ENCODE measurements at places on chromosomes 1 and 21.

DNA sequence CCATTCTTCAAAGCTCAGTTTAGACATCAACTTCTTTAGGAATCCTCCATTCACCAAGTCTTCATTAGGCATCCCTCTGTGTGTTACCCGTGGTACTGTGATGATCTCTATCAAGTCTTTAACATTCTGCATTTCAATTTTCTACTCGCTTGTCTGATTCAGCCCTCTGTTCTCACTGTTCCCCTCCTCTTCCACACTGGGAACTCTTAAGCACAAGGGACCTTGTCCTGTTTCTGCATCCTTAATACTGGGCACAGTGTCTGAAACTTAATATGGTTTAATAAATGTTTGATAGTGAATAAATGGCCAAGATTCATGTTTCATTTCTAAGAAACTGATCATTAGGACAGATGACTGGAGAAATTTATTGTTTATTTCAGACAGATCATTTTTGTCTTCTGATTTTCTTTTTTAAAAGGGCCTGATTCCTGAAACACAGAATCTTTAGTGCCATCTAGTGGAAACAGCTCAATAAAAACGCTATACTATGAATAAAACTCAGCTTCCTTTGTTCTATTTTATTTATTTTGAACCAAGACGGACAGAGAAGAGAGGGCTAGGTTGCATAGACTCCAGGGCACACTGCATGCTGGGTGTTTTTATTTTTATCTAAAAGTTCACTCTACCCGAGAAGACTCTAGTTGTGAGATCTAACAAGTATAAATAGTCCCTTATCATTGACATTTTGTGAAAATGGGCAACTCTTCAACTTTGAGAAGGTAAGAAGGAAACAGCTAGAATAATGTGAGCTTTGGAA, 7.0 kb upstream of the TRIM45 start:
- peak; percentile 22 for DNase-seq

DNA sequence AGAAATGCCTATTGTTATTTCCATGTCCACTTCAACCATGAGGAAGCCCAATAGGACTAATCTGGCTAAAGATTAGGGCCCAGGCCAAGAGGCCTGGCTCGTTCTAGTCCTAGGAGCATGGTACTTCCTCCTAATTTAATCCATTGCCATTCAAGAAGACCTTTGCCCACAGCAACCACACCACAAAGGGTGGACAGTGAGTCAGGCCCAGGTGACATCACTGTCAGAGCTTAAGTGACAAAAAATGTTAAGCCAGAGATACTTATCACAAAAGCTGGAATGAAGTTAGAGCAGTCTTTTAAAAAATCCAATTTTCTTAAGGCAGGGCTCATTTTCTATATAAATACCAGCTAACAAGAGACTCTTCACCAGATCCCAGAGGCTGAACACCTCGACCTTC, at the start of gene SPRR3:
TSS of gene SPRR3 (plus strand) at position 368 of the 400 bp plus-strand sequence. CDS start 1,272 bp downstream, outside the sequence.
- DNase-seq: no peak

- no peak for DNase-seq
Measured at GRCh38 chr1:115327270-115327669, 10.8 kb downstream of the NGF start.

- no peak for DNase-seq
Measured at GRCh38 chr1:187275985-187276575, 447.3 kb downstream of the PLA2G4A start.

- DNase-seq: no peak
Measured at GRCh38 chr1:23865543-23865930, 2.6 kb downstream of the FUCA1 start.

GRCh38 chr1:243507001-243507671, 251.3 kb downstream of the SDCCAG8 start:
- DNase-seq: no peak

DNA sequence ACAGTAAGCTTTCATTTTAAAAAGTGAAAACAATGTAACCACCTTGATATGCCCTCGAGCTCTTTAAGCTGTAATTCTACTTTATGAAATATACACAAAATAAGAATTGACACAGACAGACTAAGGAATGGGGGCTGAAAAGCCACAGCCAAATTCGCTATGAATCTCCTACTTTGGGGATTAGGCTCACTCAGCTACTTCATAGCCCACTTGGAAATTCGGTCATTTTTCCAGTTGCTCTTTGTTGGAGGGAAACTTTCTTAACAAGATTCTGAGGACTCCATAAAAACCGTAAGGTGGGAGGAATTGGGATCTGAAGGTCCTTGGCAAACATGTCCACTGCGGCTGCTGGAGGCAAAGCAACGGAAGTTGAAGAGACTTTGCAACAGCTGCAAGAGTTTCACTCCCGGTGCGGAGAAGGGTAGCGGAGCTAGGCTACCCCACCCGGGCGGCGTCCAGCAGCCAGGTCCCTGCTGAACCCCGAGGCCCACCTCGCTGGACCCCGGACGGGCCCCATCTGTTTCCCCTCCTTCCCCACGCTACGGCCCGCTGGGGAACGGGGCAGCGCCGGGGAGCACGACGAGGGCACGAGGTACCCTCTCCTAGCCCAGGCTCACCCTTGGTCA, 634 bp downstream of the MYCBP start:
- no peak for DNase-seq

GRCh38 chr1:62589321-62589720, 8.0 kb upstream of the ANGPTL3 start:
- DNase-seq: no peak

DNA sequence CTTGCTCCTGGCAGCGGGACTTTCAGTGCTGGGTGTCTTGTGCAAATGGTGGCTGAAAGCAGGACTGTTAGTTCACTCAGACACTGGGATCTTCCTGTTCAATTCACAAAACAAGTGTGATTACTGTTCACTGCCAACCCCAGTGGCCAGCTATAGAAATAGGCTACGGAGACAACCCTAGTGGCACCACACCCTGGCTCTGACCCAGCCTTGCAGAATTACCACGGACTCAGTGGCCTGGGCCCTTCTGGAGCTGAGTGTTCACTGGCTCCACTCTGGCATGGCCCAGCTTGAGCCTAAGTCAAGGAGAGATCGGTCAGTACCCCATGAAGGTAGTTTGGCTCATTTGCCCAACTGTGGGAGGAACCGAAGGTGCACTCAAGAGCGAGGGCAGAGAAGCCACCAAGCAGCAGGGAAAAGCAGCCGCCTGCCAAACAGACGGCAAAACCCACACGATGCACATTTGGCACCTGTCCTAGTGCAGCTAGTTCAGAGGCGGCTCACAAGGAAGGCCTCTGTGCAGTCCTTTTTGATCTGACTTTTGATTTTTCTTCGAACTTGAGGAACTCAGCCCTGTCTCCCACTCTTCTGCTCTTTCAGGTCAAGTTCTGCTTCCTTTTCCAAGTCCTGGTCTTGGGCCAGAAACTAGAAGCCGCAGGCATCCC, 5.9 kb downstream of the KIAA2013 start:
- DNase-seq: no peak

DNA sequence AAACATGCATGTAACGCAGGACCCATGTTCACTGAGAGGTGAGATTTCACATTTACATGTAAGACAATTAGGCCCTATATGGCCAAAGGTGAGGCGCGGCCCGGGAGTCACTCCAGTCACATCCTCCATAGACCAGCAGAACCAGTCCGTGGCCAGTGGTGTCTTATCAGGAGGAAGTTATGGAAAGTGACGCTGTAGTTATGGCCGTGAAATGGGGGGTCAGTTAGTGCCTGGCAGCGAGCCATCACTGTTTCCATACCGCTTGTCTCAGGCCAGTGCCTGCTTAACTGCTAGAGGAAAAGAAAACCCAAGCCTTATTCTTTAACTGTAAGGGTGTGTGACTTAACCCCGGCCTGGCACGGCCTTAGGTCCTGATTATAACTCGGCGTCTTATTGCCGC, 6.1 kb downstream of the C1orf159 start:
- no peak for DNase-seq

DNA sequence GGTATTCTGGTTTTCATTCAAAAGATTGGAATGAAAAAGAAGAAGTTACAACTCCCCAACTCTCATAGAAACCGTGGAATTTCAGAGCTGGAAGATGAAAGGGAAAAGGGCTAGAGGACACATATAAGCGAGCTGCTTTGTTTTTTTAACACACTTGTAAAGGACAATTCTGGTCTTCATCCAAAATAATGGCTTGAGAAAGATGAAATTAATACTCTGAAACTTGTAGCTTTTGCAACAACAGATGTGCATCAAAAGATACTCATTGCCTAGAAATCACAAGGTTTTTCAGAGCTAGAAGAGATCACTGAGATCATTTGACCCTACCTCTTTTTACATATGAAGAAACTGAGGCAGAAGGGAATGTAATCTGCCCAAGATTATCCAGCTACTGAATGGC, 25.6 kb downstream of the NR5A2 start:
- no peak for DNase-seq

- DNase-seq: peak; percentile 12
Measured at GRCh38 chr1:192506741-192507155, 68.8 kb upstream of the RGS1 start.

- no peak for DNase-seq
Measured at GRCh38 chr1:46526691-46527291, 24.7 kb downstream of the KNCN start.

GRCh38 chr1:29157269-29157601, 24.5 kb downstream of the SRSF4 start:
- no peak for DNase-seq

DNA sequence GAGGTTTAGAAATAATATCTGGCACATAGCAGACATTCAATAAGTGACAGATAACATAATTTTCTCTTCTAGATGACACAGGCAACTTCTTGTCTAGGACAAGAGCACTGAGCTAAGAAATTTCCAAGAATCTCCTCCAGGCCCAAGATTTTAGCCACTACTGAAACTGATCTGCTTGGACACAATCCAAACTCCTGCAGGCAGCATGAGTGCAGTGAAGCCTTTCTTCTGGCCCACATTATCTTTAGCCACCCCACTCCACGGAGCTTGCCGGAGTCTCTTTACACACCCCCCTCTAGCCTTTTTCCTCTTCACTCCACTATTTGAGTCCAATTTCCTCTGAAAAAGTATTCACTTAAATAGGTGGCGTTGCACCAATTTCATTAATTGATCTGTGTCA, 142.9 kb upstream of the DUSP10 start:
- no peak for DNase-seq

GRCh38 chr1:209168204-209168603, 415.3 kb upstream of the CAMK1G start:
- DNase-seq: no peak

DNA sequence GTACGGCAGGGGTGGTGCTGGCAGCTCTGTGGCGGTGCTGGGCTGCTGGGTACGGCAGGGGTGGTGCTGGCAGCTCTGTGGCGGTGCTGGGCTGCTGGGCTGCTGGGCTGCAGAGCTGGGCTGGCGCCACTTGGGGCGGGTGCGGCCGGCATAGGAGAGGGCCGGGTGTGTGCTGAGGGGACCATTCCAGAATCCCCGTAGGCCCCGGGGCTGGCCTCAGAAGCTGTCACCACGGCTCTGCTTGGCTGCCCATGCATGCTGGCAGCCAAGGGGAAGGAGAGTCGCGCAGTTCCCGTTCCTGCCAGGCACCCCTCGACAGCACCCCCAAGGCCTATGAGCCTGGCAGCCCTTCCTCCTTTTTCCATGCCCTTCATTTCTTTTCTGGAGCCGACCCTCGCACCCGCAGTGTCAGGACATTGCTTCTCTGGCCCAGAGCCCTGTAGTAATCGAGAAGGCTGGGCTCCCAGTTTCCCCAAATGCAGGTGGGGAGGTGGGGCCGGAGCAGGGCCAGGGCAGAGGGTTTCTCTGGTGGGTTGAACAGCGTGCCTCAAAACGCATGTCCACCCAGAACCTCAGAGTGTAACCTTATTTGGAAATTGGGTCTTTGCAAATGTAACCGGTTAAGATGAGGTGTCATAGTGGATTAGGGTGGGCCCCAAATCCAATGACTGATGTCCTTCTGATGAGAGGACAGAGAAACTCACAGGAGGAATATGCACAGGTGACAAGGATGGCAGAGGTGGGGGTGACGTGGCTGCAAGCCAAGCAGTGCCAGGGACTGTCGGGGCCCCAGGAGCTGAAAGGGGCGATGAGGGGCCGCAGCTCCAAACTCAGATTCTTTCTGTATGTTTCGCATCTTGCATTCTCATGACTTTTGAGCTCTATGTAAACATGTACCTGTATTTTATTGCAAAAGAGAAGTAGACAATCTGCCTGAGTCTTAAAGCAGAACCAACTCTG, 71.0 kb upstream of the ACTRT2 start:
- no peak for DNase-seq

GRCh38 chr21:14862794-14863720, 201.7 kb downstream of the NRIP1 start:
- no peak for DNase-seq

GRCh38 chr1:20199403-20199802, 13.1 kb upstream of the PLA2G2C start:
- DNase-seq: no peak

- DNase-seq: no peak
Measured at GRCh38 chr1:117985973-117986372, 56.4 kb downstream of the WDR3 start.

GRCh38 chr1:3733094-3733882, 19.0 kb upstream of the CCDC27 start:
- DNase-seq: no peak

- DNase-seq: no peak
Measured at GRCh38 chr1:151993734-151994496, at the start of gene S100A10. TSS of gene S100A10 (minus strand) at chr1:151993859. CDS start at chr1:151986230, 7,629 bp downstream.

DNA sequence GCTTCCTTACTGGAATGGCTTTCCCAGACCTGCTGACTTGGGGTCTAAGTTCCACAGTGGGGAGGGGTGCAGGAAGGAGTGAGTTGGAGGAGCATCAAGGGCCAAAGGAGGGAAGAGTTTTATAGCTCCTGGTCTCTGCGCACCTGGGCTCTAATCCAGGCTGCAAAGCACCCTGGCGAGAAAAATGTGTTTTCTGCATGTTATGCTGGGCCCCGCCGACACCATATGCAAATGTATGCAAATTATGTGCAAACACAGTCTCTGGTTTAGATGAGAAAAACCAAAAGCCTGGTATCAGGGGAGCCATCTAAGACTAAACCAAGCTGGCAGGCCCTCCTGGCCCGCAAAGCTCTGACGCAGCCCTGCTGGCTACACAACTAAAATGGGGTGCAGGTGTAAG, 95.0 kb downstream of the VWA5B1 start:
- DNase-seq: no peak

DNA sequence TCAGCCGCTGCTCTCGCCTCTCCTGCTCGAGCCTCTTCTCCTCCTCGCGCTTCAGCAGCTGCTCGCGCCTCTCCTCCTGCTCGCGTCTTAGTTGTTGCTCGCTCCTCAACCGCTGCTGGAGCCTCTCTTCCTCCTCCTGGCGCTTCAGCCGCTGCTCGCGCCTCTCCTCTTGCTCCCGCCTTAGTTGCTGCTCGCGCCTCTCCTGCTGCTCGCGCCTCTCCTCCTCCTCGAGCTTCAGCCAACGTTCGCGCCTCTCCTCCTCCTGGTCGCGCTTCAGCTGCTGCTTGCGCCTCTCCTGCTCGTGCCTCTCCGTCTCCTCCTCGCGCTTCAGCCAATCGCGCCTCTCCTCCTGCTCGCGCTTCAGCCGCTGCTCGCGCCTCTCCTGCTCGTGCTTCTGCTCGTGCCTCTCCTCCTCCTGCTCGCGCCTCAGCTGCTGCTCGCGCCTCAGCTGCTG, 3.7 kb downstream of the TCHH start:
- DNase-seq: no peak

GRCh38 chr21:45942755-45943629, 38.6 kb upstream of the COL6A1 start:
- no peak for DNase-seq

GRCh38 chr1:22024485-22025367, 23.3 kb downstream of the CELA3A start:
- DNase-seq: peak; percentile 83

Measured in A549 (cell line).